ENCODE measurements at places on chromosomes 5 and 9. TPM values are rescaled to one million over a fixed set of nuclear protein-coding genes. Genes with fewer than 3 reads are reported as not detected.

Gene SHROOM1
- total RNA-seq, result 0.59 TPM

Gene EGFL7
- not detected for total RNA-seq

Gene PIP5K1B
- total RNA-seq, result not detected

Gene SLC23A1
- total RNA-seq, result not detected

Gene FOXD4
- total RNA-seq, result not detected

Gene EHMT1
- total RNA-seq, result 80.6 TPM

Gene C7
- total RNA-seq, result not detected

Gene GFPT2
- total RNA-seq, result 1.1 TPM

Gene DRD1
- total RNA-seq, result not detected

Gene SLC22A4
- total RNA-seq, result 0.22 TPM

Gene NSG2
- not detected for total RNA-seq

Gene GADD45G
- total RNA-seq, result 15.6 TPM

Gene PALM2AKAP2
- not detected for total RNA-seq

Gene HEMGN
- 0.34 TPM for total RNA-seq

Gene RNF183
- not detected for total RNA-seq

Gene BRINP1
- not detected for total RNA-seq

Gene MARCOL
- not detected for total RNA-seq

Gene TICAM2
- total RNA-seq, result 0.50 TPM

Gene MGAT4B
- 141 TPM for total RNA-seq

Gene INPP5E
- 19.4 TPM for total RNA-seq

Gene CD180
- total RNA-seq, result not detected

Gene FXN
- total RNA-seq, result 12.9 TPM

Gene OR13C2
- not detected for total RNA-seq

Gene CTNND2
- not detected for total RNA-seq

Gene GPX8
- total RNA-seq, result not detected

Gene CAMK4
- total RNA-seq, result 202 TPM

Gene NEURL1B
- total RNA-seq, result 0.16 TPM

Gene ELAVL2
- total RNA-seq, result not detected

Gene IGFBPL1
- not detected for total RNA-seq

Gene SYK
- 1.1 TPM for total RNA-seq

Gene FBP1
- total RNA-seq, result 3.0 TPM

Gene MEF2C
- 0.87 TPM for total RNA-seq

Gene RLN2
- total RNA-seq, result 0.88 TPM

Gene DBN1
- total RNA-seq, result 1.8 TPM

Gene PCDHA9
- total RNA-seq, result not detected

Gene CHMP5
- total RNA-seq, result 17.4 TPM

Gene SPINK6
- not detected for total RNA-seq

Gene TAF11L5
- total RNA-seq, result not detected

Gene GPR21
- total RNA-seq, result 0.74 TPM

Gene RPS14
- total RNA-seq, result 5,317 TPM

Gene NSA2
- total RNA-seq, result 200 TPM

Gene NME5
- total RNA-seq, result not detected

Gene EGR1
- total RNA-seq, result 6.2 TPM

Gene KIF12
- not detected for total RNA-seq
